ENCODE measurements at places on chromosomes 3 and 15. TPM values are rescaled to one million over a fixed set of nuclear protein-coding genes. Genes with fewer than 3 reads are reported as not detected.

Gene LMAN1L
- total RNA-seq, result 1.6 TPM

Gene ZMAT3
- total RNA-seq, result 25.3 TPM

Gene INO80
- total RNA-seq, result 22.8 TPM

Gene IGSF10
- total RNA-seq, result not detected

Gene GABRR3
- total RNA-seq, result not detected

Gene CLDN16
- not detected for total RNA-seq

Gene DNAH12
- 0.08 TPM for total RNA-seq

Gene RTP3
- not detected for total RNA-seq

Gene DUOXA2
- not detected for total RNA-seq

Gene MAP4
- total RNA-seq, result 97.5 TPM

Gene PPM1L
- 2.1 TPM for total RNA-seq

Gene AMT
- 2.5 TPM for total RNA-seq

Gene COL8A1
- not detected for total RNA-seq

Gene CKMT1A
- 0.28 TPM for total RNA-seq

Gene NCKIPSD
- 58.0 TPM for total RNA-seq

Gene SCG3
- total RNA-seq, result not detected

Gene GALK2
- total RNA-seq, result 37.8 TPM

Gene CHRNA5
- 14.1 TPM for total RNA-seq

Gene ACKR2
- 0.77 TPM for total RNA-seq

Gene KNG1
- total RNA-seq, result not detected

Gene TNFSF10
- total RNA-seq, result 33.6 TPM

Gene CCDC71
- total RNA-seq, result 17.0 TPM

Gene A4GNT
- not detected for total RNA-seq

Gene INSYN1
- not detected for total RNA-seq

Gene SERINC4
- total RNA-seq, result 0.17 TPM

Gene TP63
- 0.98 TPM for total RNA-seq

Gene SLC15A2
- 7.1 TPM for total RNA-seq

Gene GASK1A
- total RNA-seq, result not detected

Gene RHOV
- 0.24 TPM for total RNA-seq

Gene TRAT1
- 33.0 TPM for total RNA-seq

Gene C3orf38
- 33.3 TPM for total RNA-seq

Gene GPR62
- total RNA-seq, result not detected

Gene MITF
- not detected for total RNA-seq

Gene LSAMP
- total RNA-seq, result not detected

Gene PRSS50
- total RNA-seq, result not detected

Gene PPIP5K1
- 43.6 TPM for total RNA-seq

Gene MAP1A
- total RNA-seq, result 3.5 TPM

Gene IQCF5
- total RNA-seq, result not detected

Gene CMTM8
- total RNA-seq, result 5.2 TPM

Gene ZMYND10
- total RNA-seq, result 10.9 TPM

Gene RETNLB
- not detected for total RNA-seq

Gene TBC1D2B
- 86.1 TPM for total RNA-seq

Gene SLC27A2
- total RNA-seq, result 41.7 TPM

Gene CLPX
- 61.1 TPM for total RNA-seq

Gene SAMD7
- not detected for total RNA-seq

Gene POLR2M
- total RNA-seq, result 69.7 TPM

Gene EID1
- total RNA-seq, result 96.9 TPM

Gene CYP11A1
- total RNA-seq, result not detected

Gene POLQ
- total RNA-seq, result 19.0 TPM

Gene FAM3D
- not detected for total RNA-seq

Gene RGMA
- total RNA-seq, result 0.15 TPM

Gene TMEM158
- total RNA-seq, result not detected

Gene RASGRF1
- not detected for total RNA-seq

Gene PYGO1
- total RNA-seq, result not detected

Gene HYAL2
- 8.5 TPM for total RNA-seq

Gene IMPG2
- 0.71 TPM for total RNA-seq

Measured in activated T-helper 17 cell treated with anti-CD3 and anti-CD28 coated beads, Interleukin-2, amount 50 U/mL, for 72 hours (primary cell).